ENCODE measurements at places on chromosomes 6 and 20.

DNA sequence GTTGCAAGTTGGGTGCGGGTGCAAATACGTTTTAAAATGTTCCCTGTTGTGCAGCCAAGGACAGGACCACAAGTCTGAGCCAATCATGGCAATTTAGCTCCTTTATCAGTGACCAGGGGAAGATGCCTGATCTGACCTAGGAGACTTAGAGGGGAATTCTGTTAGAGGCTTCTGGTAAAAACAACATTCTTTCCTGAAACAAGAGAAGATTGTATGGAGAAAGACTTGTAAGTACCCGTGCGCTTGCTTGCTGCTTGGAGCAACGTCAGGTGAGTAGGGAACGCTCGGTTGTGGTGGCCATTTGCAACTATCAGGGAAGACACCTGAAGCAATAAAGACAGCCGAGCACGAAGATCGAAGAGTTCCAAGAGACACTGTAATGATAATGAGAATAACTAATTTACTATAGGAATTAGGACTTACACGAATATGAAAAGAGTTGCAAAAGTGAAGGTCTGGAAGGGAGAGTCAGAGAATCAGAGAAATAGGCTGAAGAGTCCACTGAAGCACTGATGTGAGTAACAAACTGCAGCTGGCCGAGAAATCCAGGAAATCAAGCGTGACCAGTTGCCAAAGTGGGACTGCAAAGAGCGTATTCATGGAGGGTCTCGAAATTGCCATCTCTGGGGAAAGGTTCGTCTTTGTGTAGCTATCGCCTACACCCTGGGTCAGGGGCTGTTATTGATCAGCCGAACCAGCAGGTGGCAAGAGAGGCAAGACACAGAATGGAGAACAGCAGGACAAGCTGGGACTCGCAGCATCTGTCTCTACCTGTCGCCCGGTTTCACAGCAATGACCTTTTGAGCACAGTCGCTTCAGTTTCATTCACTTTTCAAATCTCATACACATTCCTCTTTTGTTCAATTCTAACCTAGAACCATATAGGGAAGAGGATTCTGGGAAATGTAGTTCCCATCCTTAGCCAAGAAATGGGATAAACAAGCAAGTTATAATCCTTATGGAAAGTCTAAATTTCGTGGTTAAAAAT lies 26.1 kb downstream of the LOC128125822 start:
- DNase-seq, result peak; percentile 36

GRCh38 chr6:53530346-53530745 lies 14.6 kb downstream of the GCLC start:
- peak; percentile 31 for DNase-seq

- no peak for DNase-seq
These were observed 19.4 kb upstream of the CTAGE9 start for GRCh38 chr6:131730264-131730663.

GRCh38 chr6:124223611-124224345 lies 420.1 kb downstream of the NKAIN2 start:
- DNase-seq, result no peak

- no peak for DNase-seq
These were observed 257.7 kb upstream of the MARCKS start for GRCh38 chr6:113599444-113599843.

- peak; percentile 5 for DNase-seq
These were observed 129.4 kb downstream of the IBTK start for GRCh38 chr6:82118150-82118562.

GRCh38 chr6:89680551-89680950 lies 42.0 kb upstream of the LYRM2 start:
- DNase-seq, result no peak

DNA sequence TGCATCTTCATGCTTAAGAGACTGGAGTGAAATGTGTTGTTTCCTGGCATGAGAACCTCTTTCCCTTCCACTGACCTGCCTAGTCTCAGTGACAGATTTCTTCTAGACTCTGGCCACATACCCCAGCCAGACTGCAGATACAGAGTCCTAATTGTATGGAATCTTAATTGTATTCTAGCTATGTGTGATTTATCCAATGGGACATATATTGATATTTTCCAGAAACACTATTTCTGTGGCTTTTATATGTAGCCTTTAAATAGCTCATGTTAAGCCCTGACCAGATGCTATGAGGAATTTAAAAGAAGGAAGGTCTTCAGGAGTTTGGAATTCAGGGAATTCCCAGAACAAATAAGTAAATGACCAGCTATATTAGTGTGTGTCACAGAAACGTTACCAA lies 99.0 kb downstream of the FIG4 start:
- DNase-seq, result peak; percentile 84

GRCh38 chr6:85983032-85983659 lies 340.5 kb upstream of the SYNCRIP start:
- no peak for DNase-seq

All from AG10803 (cell line).